ENCODE measurements at places on chromosomes 2 and 18.

GRCh38 chr2:37300578-37300977 is 24.1 kb downstream of the PRKD3 start:
- no peak overlapping the region for H3K27ac ChIP-seq
- no peak for DNase-seq
- H3K4me1 ChIP-seq = peaks cover 5% of the 10 kb centered on the region
- no peaks in the 10 kb centered on the region for H3K27me3 ChIP-seq

DNA sequence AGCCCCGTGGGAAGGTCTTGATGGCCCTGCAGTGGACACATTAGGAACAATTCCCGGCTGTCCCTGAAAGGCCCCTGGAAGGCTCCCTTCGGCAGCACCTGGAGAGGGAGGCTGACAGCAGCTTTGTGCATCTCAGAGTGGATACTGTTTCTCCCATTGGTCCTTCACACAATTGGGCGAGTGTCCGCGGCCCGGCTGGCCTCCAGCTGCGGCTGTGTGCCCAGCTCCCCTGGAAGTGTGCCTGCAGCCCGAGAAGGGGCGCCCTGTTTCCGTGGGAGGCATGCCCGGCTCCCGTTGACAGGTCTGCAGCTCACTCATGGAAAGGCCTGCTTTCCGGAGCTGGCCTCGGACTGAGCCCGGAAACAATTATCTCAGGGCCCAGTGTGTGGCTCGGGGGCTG is 103.7 kb downstream of the LPIN1 start:
- DNase-seq = no peak
- H3K4me3 ChIP-seq = no peak overlapping the region
- peaks cover 3% of the 10 kb centered on the region for H3K36me3 ChIP-seq
- H3K27me3 ChIP-seq = no peaks in the 10 kb centered on the region
- H3K4me1 ChIP-seq = peaks cover 18% of the 10 kb centered on the region

DNA sequence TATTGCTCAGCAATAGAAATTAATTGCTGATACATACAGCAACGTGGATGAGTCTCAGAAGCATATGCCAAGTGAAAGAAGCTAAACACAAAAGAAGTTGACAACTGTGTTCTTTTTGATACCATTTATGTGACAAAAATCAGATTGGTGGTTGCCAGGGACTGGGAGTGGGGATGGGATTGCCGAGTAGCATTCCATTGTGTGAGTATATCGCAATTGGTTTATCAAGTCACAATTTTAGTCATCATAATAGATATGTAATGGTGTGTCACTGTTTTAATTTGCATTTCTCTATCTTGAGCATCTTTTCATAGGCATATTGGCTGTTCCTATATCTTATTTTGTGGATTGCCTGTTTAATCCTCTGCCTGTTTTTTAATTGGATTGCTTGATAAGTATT is 20.9 kb downstream of the STRADB start:
- no peak for DNase-seq
- no peaks in the 10 kb centered on the region for H3K4me1 ChIP-seq
- H3K36me3 ChIP-seq = peaks cover 12% of the 10 kb centered on the region
- H3K27ac ChIP-seq = no peak overlapping the region
- no peak overlapping the region for H3K4me3 ChIP-seq

DNA sequence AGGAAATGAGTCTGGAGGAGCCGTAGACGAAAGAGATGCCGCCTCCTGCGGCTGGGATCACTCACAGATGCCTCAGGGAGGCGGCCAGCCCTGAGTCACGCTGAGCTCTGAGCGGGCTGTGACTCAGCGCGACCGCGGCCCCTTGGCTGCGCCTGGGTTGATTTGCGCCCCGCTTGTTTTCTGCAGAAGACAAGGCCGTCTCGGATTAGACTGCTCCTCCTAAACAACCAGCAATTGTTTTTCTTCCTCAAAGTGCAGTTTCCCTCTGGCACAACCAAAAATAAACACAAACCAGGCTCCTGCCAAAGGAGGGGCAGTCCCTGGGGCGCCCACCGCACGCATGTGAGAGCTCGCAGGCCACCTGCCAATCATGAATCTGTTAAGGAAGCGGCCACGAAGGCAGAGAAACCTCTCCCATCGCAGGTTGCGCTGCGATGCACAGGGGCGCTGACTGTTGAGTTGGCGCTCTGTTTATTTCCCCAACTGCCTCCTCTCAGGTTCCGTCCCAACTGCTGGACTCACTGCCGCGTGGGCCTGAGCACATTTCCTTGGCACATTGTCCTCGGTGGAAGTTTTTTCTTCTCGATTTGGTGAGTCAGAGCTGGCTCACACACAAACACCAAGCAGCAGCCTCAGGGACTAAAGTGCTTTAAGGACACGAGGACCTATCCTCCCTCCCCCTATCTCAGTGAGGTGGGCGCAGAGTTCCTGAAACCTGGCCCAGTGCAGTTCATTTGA is 85.2 kb upstream of the NDUFV2 start:
- H3K4me1 ChIP-seq = peaks cover 13% of the 10 kb centered on the region
- peak overlapping the region; percentile 45 for H3K4me3 ChIP-seq
- H3K27ac ChIP-seq = no peak overlapping the region
- H3K36me3 ChIP-seq = no peaks in the 10 kb centered on the region

GRCh38 chr2:104092886-104093285 is 761.0 kb upstream of the POU3F3 start:
- H3K4me3 ChIP-seq = no peak overlapping the region
- no peaks in the 10 kb centered on the region for H3K27me3 ChIP-seq
- no peaks in the 10 kb centered on the region for H3K4me1 ChIP-seq
- DNase-seq = no peak

GRCh38 chr2:146240391-146240790 is 1604.4 kb upstream of the ACVR2A start:
- no peak overlapping the region for H3K4me3 ChIP-seq
- H3K36me3 ChIP-seq = no peaks in the 10 kb centered on the region
- H3K27ac ChIP-seq = no peak overlapping the region

GRCh38 chr2:201879996-201880395 is 73.7 kb downstream of the CDK15 start:
- peaks cover 10% of the 10 kb centered on the region for H3K4me1 ChIP-seq
- H3K27ac ChIP-seq = no peak overlapping the region
- H3K4me3 ChIP-seq = no peak overlapping the region
- DNase-seq = no peak
- H3K27me3 ChIP-seq = peaks cover 48% of the 10 kb centered on the region
- H3K36me3 ChIP-seq = no peaks in the 10 kb centered on the region

GRCh38 chr2:142849820-142850219 is 27.6 kb upstream of the KYNU start:
- H3K4me3 ChIP-seq = no peak overlapping the region
- DNase-seq = no peak
- H3K4me1 ChIP-seq = no peaks in the 10 kb centered on the region
- no peaks in the 10 kb centered on the region for H3K36me3 ChIP-seq

DNA sequence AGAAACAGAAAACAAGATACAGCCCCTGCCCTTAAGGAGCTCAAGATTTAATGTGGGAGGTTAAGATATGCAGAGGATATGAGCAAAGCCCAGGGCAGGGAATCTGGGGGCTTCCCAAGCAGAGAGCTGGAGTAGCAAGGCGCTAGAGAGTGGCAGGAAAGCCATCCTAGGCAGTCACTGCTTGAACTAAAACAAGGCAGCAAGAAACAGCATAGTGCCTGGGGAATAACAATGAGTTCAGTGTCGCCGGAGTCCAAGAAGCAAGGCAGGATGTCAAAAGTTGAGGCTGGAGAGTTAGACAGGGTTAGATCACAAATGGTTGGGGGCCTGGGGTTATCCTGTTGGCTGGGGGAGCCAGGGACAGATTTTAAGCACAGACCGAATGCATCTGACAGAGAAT is 24.6 kb downstream of the CDH2 start:
- no peaks in the 10 kb centered on the region for H3K4me1 ChIP-seq
- no peak overlapping the region for H3K27ac ChIP-seq
- H3K4me3 ChIP-seq = no peak overlapping the region
- H3K27me3 ChIP-seq = no peaks in the 10 kb centered on the region
- DNase-seq = no peak

DNA sequence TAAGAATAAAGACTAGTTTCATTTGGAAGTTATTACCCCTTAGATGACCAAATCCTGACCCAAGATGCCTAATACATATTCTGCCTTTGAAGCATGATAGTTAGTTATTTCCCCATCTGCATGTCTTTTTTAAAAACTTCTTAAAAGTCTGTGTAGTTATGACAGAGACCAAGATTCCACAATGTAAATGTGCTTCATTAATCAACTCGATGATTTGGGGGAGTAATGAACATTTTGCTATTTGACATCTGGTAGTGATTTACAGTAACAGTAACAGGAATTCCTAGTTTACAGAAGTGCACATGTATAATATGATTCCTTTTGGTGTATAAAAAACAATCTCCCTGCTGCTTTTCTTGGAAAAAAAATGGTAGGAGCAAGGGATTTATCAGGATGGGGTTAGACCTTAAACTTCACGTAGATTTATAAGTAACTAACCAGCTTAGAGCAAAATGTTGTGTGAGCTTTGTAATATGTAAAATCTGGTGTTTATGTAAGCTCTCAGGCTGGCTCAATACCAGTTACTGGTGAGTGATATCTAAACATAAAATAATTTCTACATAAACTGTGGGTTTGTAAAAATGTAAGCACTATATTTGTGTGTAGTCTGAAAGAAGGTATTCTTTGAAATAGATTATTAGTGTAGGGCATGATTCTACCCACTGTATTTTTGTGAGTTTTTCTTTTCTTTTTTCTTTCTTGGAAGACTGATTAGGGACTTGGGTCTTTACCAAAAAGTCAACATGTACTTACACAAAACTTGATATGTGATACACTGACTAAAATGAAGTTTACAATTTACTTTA is 641.6 kb downstream of the EPHA4 start:
- H3K27ac ChIP-seq = no peak overlapping the region
- H3K36me3 ChIP-seq = no peaks in the 10 kb centered on the region
- DNase-seq = no peak
- H3K27me3 ChIP-seq = no peaks in the 10 kb centered on the region
- no peak overlapping the region for H3K4me3 ChIP-seq
- H3K4me1 ChIP-seq = no peaks in the 10 kb centered on the region

GRCh38 chr2:65450393-65450792 is 18.0 kb upstream of the SPRED2 start:
- DNase-seq = no peak
- no peak overlapping the region for H3K4me3 ChIP-seq
- H3K27me3 ChIP-seq = peaks cover 4% of the 10 kb centered on the region

- no peak for DNase-seq
- no peak overlapping the region for H3K27ac ChIP-seq
- H3K27me3 ChIP-seq = no peaks in the 10 kb centered on the region
- H3K36me3 ChIP-seq = no peaks in the 10 kb centered on the region
- H3K4me1 ChIP-seq = no peaks in the 10 kb centered on the region
- no peak overlapping the region for H3K4me3 ChIP-seq
Observed at GRCh38 chr2:220228310-220229006, 601.0 kb downstream of the SLC4A3 start.

DNA sequence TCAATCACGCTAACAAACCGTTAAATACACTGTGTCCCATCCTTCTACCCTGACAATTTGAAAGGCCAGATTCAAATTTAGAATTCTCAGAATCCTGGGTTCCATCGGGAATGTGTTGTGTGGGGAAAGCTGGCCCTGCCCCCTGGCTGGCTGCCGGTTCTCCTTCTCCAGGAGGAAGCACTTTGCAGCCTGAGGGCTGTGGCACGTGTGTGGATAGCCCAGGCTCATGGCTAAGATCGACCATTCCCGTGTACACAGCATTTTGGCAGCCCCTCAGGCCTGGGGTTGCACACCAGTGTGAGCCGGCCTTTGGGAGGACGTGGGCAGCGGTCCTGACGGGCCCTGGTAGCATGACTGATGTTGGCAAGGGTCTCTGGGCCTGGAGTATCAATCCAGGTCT is 51.0 kb upstream of the ROCK2 start:
- H3K27ac ChIP-seq = no peak overlapping the region
- no peak overlapping the region for H3K4me3 ChIP-seq
- no peaks in the 10 kb centered on the region for H3K4me1 ChIP-seq
- no peak for DNase-seq
- H3K36me3 ChIP-seq = no peaks in the 10 kb centered on the region
- H3K27me3 ChIP-seq = no peaks in the 10 kb centered on the region

- no peaks in the 10 kb centered on the region for H3K4me1 ChIP-seq
- peaks cover 13% of the 10 kb centered on the region for H3K27me3 ChIP-seq
- H3K27ac ChIP-seq = no peak overlapping the region
- H3K36me3 ChIP-seq = no peaks in the 10 kb centered on the region
- H3K4me3 ChIP-seq = no peak overlapping the region
- no peak for DNase-seq
Observed at GRCh38 chr2:131408207-131408606, 44.2 kb upstream of the RAB6D start.

- H3K36me3 ChIP-seq = no peaks in the 10 kb centered on the region
- no peaks in the 10 kb centered on the region for H3K4me1 ChIP-seq
- DNase-seq = no peak
- no peak overlapping the region for H3K4me3 ChIP-seq
Observed at GRCh38 chr2:51953931-51954330, 922.0 kb upstream of the NRXN1 start.

GRCh38 chr2:230773039-230773773 is 60.6 kb downstream of the CAB39 start:
- no peaks in the 10 kb centered on the region for H3K4me1 ChIP-seq
- H3K36me3 ChIP-seq = peaks cover 5% of the 10 kb centered on the region
- no peak for DNase-seq
- H3K27me3 ChIP-seq = no peaks in the 10 kb centered on the region
- no peak overlapping the region for H3K4me3 ChIP-seq

- DNase-seq = no peak
- no peak overlapping the region for H3K4me3 ChIP-seq
- no peaks in the 10 kb centered on the region for H3K4me1 ChIP-seq
- no peak overlapping the region for H3K27ac ChIP-seq
- no peaks in the 10 kb centered on the region for H3K27me3 ChIP-seq
Observed at GRCh38 chr2:223566396-223566795, 35.8 kb downstream of the SCG2 start.

GRCh38 chr2:181314551-181314950 is 142.6 kb upstream of the ITGA4 start:
- no peaks in the 10 kb centered on the region for H3K36me3 ChIP-seq
- H3K27ac ChIP-seq = peak overlapping the region; percentile 93
- peaks cover 53% of the 10 kb centered on the region for H3K4me1 ChIP-seq
- no peaks in the 10 kb centered on the region for H3K27me3 ChIP-seq
- H3K4me3 ChIP-seq = no peak overlapping the region
